ENCODE measurements at places on chromosomes 1 and 21. TPM values are rescaled to one million over a fixed set of nuclear protein-coding genes. Genes with fewer than 3 reads are reported as not detected.

The OR2G6 gene
- not detected for total RNA-seq

GRCh38 chr1:217493290-217493689, 137.6 kb downstream of the GPATCH2 start:
- DNase-seq = no peak

DNA sequence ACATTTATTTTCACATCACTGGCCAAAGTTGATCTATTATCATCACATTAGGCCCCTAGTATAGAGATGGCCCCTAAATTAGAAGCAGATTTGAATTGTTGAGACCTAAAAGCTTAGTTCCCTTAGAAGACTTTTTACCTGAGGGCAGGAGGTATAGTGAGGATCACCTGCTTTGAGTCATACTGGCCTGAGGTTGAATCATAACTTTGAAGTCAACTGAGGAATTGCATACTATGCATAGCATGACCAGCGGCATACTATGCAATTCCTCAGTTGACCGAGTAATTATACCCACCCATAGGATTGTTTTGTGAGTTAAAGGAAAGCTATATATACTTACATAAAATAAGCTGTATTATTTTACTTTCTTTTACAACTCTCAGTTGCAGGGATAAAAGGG, 50.3 kb upstream of the DPH5 start:
- no peak for DNase-seq

The FCRL4 gene
- not detected for total RNA-seq

GRCh38 chr1:111743679-111744101, 4.5 kb upstream of the INKA2 start:
- DNase-seq = no peak

The FASLG gene
- 3.7 TPM for total RNA-seq

The KCNK2 gene
- not detected for total RNA-seq

DNA sequence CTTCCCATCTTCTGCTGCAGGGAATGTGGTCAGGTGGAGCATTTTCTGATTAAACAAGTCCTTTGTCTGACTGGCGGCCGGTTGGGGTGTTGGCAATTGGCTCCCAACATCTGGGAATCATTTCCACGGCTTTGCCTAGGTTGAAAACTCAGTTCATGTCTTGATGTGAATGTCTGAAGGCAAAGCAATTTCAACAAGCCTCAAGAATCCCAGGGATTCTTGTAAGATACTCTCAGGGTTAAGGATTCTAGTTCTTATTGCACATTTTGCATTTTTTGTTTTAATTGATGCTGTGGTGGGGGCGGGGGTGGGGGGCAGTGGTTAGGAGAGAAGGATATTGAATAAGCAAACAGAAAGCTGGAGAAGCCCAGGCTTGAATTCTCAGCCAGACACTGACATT, 273.9 kb downstream of the KIF26B start:
- no peak for DNase-seq

DNA sequence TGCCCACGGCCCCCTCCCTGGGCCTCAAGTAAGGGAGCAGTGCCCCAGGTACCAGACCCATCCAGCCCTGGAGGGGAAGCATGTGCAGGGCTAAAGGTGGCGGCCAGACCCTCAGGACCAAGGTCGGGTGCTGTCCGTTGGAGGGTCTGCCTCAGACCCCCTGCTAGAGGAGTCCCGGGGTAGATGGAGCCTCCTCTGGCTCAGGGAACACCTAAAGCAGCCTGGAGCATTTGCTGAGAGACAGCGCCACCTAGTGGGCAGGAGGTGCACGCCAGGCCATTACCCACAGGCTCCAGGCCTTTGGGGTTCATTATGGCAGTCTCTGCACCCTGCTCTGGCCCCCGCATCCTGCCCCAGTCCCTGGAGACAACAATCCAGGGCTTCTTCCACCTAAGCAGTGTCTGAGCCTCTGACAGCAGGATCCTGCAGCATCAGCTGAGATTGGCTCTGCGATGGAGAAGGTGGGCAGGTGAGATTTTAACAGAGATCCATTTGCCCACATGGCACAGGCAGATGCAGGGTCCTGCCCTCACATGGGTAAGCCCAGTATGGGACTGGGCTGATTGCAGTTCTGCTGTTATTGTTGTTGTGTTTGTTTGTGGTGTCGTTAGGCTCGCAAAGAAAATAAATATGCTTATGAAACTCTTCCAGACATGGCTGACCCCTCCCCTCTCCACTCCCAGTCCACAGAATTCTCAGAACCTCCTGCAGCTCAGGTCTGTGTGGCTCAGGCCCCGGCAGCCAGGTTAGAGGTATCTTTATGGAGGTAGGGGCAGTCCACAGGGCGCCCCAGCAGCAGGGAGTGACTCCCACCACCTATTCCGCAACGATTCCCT, 42.4 kb downstream of the CTNNBIP1 start:
- peak; percentile 80 for DNase-seq

The OR14K1 gene
- total RNA-seq = not detected

GRCh38 chr1:6075748-6076147, 30.1 kb downstream of the KCNAB2 start:
- no peak for DNase-seq

DNA sequence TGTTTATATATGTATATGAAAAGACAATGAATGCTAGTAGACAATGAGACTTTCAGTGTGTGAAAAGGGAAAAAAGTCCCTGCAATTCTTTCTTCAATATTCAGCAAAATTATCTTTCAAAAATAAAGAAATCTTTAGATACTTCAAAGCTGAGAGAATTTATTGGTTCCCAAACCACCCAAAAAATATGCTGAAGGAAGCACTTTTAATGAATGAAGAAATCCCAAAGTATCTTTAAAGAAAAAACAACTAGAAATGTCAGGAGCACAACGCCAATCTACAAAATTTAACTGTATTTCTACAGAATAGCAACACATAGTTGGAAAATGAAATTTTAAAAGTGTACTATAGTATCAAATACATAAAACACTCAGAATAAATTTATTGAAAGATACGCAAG, 142.3 kb upstream of the CHRM3 start:
- DNase-seq = no peak

DNA sequence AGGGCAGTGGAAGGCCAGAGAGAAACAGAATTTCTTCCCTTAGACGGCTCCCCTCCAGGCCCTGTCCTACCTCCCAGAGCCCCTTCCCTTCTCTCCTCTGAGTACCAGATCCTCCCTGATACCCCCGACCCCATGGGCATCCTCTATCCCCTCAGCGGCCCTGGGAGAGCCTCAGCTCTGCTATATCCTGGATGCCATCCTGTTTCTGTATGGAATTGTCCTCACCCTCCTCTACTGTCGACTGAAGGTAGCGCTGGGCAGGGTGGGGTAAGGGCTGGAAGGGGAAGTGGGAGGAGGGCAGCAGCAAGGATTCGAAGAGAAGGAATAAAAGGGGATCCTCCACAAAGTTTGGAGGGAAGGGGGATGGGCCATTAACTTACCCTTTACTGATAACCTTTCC, 2.7 kb downstream of the FCER1G start:
- no peak for DNase-seq

GRCh38 chr1:206029484-206029883, 5.8 kb upstream of the CTSE start:
- DNase-seq = no peak

The ZNF683 gene
- not detected for total RNA-seq

DNA sequence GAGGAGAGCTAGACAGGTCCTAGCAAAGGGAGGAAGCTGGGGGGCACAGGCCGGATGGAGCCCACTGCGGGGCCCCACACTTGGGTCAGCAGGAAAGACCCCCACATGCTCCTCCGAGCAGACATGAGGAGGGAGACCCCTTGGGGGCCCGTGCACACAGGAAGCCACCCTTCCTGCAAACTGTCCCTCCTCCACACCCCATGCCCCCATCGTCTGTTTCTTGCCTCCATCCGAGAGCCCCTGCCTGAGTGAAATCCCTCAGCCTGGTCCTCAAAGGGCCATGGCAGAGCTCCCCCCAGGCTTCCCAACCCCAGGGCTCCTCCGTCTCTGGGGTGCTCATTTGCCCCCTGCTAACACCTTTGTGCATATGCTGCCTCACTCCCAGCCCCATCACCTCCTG, 168.0 kb downstream of the PRDM16 start:
- DNase-seq = no peak

DNA sequence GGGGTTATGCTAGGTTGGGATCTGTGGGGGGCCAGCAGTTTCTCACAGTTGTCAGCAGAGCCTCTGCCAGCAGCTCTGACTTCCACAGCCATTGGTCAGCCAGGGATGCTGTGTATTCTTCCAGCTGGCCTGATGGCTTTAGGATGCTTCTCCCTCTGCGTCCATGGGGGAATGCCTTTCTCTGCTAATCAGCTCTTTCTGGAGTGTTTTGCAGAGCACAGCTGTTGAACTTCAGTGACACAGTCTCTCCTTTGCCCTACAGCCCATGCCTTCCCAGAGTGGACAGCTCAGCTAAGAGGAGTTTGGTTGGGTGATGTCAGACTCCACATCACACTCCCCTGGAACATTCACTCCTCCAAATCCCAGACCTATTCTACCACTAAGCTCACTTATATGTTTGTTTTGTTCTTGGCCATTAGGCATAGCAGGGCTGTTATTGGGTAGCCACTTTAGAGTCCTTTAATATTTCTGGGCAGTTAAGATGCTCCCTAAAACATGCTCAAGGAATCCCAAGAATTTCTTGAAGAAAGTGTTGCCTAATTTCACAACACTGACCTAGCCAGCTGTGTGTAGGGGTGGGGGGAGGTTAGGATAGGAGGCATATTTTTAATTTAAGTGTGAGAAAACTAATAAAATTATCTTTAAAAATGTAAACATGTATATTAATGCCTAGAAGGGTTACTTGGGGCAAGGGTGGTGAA, 75.3 kb upstream of the KIAA0040 start:
- DNase-seq = no peak

DNA sequence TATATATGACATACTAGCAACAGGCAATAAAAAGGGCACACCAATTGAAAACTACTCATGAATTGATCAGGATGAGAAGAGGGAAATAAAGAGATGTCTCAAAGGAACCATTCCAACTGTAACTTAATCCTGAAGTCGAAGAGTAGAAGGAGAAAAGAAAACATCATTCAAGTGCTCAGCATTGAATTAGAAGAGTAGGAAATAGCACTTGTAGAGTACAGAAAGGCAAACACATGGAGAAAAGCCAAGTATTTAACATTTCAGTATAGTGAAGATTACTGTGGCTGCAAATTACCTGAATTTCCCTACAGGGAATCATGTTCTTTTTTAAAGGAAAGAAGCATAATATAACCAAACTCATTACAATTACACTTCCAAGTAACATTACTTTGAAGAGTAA, 205.0 kb downstream of the KCTD3 start:
- no peak for DNase-seq

The SPRR2G gene
- not detected for total RNA-seq

DNA sequence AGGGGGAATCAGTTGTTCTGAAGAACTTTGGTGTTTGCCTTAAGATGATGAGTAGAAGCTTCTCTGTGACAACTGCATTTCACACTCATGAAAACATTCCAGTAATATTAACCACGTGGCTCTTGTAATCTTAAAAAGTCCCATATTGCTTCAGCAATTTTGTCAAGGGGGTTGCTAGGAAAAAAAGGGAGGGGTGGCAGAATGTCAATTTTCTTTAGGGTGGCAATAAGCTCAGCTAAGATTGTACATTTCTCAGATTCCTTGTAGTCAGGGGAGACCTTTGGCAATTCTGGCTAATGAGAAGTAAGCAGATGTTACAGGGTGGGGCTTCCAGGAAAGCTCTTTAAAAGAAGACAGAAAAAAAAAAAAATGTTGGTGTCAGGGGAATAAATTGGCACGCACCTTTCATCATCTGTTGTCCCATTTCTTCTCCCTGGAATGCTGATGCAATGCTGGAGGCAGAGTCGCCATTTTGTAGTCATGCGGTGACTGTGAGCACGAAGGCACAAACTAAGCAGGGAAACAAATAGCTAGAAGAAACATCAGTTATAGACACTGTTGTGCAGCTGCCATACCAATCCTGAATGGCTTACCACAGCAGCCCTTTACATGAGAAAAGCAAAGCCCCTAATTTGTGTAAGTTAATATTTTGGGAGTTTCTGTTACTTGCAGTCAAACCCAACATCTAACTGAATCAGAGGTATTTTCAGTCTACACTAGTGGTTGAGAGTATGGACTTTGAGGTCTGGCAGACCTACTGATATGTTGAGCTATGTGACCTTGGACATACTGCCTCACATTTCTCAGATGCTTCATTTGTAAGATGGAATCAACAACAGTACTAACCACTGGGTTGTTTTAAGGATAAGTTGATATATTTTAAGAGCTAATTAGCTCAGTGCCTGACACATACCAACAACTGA, 56.1 kb upstream of the MRPS6 start:
- no peak for DNase-seq

DNA sequence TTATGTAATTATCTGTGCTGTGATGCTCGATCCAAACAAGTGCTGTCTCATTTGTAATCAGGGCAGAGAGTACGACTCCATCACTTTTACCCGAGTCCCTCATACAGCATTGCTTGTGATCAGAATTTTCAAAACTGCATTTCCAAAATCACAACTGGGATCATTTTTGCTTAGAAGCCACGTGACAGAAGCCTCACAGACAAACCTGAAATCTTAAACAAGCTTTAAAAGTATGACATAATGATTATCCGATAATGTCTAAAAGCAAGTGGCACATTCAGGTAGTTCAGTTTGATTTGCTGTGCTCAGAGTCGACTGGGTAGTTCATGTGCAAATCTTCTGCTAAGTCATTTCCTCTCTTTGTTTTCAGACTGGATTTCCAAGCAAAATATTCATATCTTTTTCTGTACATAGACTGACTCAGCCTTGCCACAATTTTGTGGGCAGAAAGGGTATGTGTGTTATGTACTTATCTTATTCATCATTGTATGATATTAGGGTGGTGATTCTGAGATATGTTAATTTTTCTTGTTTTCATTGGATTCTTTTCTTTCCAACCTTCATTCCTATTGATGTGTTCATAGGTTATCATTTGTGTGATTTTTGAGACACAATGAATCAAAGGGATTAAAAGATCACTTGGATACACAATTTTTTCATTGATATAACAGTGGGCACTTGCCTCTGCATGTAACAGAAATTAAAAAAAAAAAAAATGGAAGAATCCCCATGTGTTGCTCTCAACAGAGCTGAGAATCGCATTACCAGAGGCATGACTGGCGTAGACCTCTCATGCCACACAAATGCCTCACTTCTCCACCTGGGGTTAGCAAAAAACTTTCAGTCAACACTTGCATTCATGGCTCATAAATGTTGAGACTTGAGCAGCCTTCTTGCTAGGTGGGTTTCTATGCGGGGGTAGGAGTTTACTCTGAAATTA, 355.7 kb downstream of the LTN1 start:
- peak; percentile 17 for DNase-seq

DNA sequence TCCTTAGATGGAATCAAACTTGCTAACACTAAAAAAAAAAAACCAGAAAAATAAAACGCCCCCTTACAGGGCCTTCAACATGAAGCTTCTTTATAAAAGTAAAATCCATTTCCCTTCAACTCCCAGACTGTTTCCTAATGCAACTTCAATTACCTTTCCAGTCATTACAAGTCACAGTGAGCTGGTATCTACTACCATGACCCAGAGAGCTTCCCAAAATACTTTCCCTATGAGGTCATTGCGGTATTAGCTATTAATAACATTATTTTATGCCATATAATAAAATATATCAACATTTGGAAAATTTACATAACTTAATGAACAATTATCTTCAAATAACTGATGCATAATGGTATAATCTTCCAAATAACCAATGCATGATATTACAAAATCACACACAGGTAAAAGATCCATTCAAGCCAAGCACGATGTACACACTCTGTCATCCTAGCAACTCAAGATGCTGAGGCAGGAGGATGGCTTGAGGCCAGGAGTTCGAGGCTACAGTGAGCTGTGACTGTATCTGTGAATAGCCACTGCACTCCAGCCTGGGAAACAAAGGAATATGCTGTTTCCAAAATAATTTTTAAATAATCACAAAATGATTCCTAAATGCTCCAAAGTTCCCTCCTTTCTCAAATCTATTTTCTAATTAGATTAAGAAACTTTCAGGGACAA, 24.1 kb downstream of the EIF4G3 start:
- no peak for DNase-seq
